ENCODE measurements at places on chromosomes 11 and 22.

GRCh38 chr11:60873533-60873932 is 6.2 kb downstream of the ZP1 start:
- no peak for DNase-seq

GRCh38 chr22:26658161-26658560 is 773 bp downstream of the MIAT start:
- no peak for DNase-seq

- no peak for DNase-seq
Measured at GRCh38 chr22:26722159-26722558, 64.8 kb downstream of the MIAT start.

GRCh38 chr11:8587915-8588314 is 6.1 kb downstream of the STK33 start:
- DNase-seq: no peak

DNA sequence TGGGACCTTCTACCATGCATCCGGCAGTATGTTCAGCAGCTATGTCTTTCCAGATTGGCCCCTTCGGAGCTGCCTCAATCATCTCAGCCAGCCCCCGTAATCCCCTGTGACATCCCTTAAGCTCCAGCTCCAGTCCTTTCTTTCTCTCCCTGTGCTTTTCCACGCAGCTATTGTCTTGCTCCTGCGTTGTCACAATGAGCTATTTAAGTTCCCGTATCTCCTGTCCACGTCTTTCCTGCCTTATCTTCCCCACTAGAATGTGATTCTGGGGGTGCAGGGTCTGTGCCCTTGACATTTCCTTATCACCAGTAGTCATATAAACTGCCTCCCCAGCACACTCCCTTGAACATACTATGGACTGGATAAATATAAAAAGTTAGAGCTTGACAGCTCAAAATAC is 5.1 kb upstream of the ETS1 start:
- no peak for DNase-seq

DNA sequence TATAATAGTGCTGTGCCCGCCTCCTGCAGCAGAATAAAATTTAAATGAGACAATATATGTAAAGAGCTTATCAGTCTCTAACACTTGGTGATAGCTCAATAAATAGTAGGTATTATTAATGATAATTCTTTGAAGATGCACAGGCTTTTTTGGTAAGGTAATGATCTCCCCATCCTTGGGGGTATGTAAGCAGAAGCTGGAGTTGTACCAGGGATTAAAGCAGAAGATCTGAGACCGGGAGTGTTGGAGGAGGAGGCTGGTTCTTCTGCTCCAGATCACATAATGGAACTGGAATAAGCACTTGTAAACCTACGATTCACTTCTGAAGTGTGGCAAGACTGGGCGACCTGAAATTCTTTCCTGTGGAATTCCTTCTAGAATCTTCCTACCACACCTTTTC is 8.4 kb downstream of the VSTM5 start:
- DNase-seq: no peak

DNA sequence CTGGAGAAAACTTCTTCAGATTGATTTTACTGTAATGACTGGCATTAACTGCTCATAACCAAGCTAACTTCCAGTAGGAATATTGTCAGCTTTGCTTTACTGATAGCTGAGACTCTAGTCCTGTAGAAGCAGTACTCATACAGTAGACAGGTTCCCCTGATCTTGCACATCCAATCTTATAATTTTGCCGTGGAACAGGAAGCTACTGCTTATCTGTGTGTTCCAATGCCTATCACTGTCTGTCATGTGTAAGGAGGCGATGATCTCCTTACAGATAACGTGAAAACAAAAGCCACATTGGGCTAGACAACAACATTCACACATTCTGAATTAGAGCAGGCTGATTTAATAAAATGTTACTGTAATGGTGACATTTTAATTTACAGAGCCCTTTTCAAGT is 13.2 kb downstream of the HSD17B12 start:
- DNase-seq: no peak

DNA sequence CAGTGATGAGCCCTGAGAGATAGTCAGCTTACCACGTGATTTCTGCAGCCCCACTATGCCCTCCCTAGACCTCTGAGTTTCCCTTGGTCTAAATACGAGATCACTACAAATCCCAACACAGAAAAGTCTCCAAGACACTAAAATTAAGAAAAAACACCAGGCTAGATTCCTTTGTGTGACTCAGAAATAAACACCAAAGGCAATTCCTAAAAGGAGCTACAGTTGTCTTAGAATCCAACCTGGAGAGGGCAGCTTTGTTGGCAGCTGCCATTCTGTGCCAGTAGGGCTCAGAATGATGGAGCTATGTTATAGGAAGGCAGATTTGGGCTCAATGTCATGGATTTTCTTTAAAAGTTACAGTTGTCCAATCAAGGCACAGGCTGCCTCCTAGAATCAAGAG is 37.1 kb upstream of the HMGXB4 start:
- DNase-seq: no peak

DNA sequence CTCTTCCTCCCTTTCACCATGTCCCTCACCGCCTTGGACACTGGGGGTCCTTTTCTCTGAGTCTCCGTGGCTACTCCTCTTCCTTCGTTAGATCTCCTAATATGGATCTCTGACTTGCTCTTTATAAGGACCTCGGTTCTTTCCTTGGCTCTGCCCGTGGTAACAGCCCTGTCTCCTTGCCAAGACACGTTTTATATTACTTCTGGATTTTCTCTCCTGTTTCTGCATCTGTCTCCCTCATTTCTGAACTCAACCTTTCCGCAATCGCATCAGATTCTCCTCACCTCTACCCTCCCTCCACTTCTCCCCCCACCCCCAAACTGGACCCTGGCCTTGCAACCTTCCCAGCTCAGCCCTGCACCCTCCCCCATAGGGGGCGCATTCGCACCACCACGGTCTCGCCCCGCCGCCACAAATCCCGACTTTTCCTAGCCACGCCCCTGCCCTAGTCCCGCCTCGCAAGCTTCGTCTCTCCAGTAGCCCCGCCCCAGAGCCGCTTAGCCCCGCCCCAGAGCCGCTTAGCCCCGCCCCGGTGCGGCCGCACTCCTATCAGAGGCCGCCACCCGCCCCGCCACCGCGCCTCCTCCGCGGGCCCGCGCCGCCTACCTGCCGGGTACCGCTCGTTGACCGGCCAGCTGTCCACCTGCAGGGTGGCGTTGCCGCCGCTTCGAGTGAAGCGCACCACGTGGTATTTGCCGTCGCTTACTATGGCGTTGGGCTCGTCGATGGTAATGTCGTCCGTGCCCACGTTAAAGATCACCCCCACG is 39.0 kb downstream of the SLC22A12 start:
- no peak for DNase-seq

DNA sequence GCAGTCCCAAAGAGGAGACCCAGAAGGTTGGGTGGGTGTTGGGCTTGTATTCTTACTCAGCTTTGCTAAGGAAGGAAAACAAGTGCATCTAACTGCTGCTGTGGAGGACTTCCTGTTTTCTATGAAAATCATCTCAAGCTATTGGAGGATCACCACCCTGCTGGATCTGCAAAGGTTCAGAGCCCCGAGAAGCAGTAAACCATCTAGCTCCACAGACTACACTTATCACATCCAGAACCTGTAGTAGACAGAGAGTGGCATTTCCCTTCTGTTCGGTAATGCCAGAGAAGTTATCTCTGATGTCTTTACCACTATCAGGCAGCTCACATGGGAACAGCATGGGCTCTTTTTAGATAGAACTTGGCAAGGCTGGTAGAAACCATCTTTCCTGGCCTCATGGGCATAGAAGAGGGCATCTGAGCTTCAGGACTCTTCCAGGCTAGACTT is 21.7 kb downstream of the KCNJ1 start:
- DNase-seq: no peak

DNA sequence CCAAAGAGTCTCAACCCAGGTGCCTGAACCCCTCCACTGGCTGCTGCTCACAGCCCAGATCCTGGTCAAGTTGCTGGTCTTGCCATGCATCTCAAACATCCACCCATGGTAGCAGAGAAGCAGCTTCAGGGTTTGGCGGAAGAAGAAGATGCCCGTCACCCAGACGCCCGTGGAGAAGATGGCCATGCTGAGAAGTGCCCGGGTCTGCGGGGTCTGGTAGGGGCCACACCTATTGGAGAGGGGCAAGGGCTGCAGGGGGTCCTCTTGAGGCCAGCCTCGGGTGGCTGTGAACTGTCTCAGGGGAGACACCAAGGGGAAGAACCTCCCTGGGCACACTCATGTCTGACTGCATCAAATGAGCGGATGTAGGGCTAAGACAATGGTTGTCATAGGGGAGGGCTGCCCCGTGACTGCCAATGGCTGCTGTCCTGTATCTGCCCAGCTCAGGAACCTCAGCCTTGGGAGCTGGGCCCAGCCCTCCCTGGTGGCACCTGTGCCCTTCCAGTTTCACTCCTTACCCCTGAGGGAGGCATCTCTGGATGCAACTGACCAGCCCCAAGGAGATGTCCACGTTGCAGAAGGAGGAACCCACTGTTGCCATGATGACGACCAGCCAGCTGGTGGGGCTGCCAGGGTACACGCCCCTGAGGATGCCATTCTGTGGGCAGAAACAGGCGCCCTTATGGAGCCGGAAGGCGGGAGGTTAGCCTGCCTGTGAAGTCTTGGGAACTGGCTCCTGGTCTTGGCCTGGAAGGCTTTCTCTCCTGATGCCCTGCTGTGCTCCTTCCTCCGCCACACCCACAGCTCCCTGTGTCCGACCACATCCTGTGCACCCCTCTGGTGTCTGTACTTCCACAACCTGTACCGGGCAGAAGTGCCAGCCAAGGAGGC is 1.2 kb downstream of the CPT1B start:
- DNase-seq: no peak

GRCh38 chr22:26945565-26945964 is 288.2 kb downstream of the MIAT start:
- DNase-seq: no peak

DNA sequence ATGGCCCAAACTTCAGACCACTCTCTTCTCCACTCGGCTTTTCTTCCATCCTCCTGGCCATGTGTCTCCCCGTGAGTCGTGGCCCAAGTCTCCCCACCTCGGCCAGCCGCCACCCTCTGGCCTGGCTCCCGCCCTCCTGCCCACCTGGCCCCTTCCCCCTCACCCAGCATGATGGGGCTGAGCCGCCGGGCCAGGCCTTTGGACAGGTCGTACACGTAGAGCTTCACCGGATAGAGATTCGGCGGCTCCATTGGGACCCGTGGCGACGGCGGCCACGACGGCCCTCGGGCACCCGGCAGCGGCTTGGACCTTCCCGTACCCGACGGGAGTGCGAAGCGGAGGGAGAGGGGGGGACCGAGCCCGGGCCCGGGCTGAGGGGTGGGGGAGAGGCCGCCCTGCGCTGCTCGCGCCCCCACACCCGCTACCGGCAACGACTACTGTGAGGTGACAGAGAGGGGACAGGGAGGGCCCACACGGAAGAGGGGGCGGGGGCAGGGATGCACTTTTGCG is at the start of gene DESI1:
Gene DESI1, minus strand, starts transcription at position 455 of the 510 bp plus-strand sequence. Its CDS starts 204 bp downstream, at position 251.
- no peak for DNase-seq

DNA sequence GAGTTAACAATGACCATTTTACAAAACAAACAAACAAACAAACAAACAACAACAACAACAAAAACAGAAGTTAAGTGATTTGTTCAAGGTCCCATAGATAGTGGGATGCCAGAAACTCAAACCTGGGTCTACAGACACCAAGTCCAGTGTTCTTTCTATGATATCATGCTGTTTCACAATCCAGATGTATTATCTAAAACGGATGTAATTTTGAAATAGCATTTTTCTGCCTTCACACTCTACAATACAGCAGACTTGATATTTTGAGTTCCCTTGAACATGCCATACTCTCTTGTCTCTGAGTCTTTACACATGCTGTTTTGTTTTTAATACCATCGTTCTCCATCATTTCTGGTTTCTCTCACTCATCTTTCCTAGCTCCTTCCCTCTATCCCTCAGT is 104.5 kb downstream of the RELT start:
- no peak for DNase-seq
